ENCODE measurements at places on chromosomes 4 and X. TPM values are rescaled to one million over a fixed set of nuclear protein-coding genes. Genes with fewer than 3 reads are reported as not detected.

The MAGEE2 gene
- total RNA-seq, result 0.17 TPM

GRCh38 chrX:23381099-23382087, 46.7 kb downstream of the PTCHD1 start:
- no peak for DNase-seq

GRCh38 chr4:129604632-129605255, 508.8 kb downstream of the C4orf33 start:
- no peak for DNase-seq

GRCh38 chrX:103461156-103461555, 58.1 kb downstream of the RAB40A start:
- DNase-seq, result no peak

DNA sequence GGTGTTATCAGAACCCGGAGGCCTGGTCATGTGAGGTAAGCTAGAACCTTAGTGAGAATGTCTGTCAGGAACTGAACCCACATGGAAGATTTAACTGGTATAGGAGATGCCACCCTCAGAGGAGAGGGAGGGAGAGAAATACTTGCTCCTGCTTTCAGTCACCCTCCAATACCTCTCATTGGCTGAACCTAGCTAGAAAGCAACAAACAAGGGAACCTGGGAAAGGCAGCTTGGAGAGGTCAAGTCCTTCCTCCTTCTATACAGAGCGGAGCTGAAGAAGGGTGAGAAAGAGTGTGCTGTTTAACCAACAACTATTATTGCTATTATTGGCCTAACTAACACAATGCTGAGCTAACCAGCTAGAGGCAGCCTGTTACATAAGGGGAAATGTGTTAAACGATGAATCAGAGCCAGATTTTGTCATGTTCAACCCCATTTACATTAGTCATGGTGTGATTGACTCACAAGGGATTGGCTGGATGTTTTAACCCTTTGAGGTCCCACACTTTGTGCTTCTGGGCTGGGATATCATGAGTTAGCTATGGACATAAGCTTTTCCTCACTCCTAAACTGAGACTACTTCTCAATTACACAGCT, 96.5 kb upstream of the ESX1 start:
- peak; percentile 65 for DNase-seq

GRCh38 chrX:136193771-136194170, 46.4 kb downstream of the FHL1 start:
- no peak for DNase-seq

- DNase-seq, result no peak
Measured at GRCh38 chrX:121013897-121014455, 28.4 kb upstream of the CT47A1 start.

Measured in kidney epithelial cell (primary cell).